NCI-H524 treated with DMSO at 0.1 percent for 48 hours (cell line): ENCODE measurements at places on chromosomes 3 and 15.

- DNase-seq = no peak
Measured at GRCh38 chr15:42584031-42584765, 8.8 kb downstream of the STARD9 start.

DNA sequence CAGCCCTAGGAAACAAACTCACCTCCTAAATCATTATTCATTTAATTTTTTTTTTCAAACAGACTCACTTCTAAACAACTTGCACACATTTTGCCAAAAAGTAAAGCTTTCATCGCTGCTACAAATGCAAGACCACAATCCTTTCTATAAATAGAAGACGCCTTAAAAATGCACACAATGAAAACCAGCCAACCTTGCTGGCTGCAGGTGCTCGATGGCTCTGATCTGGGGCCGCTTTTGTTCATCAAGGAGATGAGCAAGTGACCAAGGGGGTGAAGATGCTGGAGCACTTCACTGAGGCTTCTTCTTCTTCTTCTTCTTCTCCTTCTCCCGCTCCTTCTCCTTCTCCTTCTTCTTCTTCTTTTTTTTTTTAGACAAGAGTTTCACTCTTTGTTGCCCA, 12.7 kb upstream of the SLC6A6 start:
- DNase-seq = no peak

- no peak for DNase-seq
Measured at GRCh38 chr15:67003586-67003985, 61.8 kb upstream of the SMAD3 start.

- DNase-seq = no peak
Measured at GRCh38 chr15:101368086-101368780, 73.2 kb upstream of the SNRPA1 start.
